ENCODE measurements at places on chromosomes 6 and 20.

- DNase-seq, result no peak
Measured at GRCh38 chr6:30985490-30985889, 2.0 kb downstream of the MUC21 start.

DNA sequence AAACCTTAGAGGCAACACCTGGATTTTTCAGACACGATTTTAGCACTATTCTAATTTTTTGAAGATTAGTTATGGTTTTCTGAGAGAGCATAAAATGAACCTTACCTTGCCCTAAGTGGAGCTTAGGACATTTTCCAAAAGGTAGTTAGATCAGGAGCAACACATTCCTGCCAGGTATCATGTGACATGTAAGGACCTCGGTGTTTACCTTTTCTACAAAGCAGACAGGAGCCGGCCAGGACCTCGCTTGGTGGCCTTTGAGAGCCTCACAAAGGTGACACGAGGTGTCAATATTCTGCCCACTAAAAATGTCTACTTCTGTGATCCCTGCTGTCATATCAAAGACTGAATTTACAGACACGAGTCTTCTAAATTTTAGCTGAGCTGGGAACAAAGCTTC, 174.9 kb downstream of the SMOC2 start:
- DNase-seq, result no peak

DNA sequence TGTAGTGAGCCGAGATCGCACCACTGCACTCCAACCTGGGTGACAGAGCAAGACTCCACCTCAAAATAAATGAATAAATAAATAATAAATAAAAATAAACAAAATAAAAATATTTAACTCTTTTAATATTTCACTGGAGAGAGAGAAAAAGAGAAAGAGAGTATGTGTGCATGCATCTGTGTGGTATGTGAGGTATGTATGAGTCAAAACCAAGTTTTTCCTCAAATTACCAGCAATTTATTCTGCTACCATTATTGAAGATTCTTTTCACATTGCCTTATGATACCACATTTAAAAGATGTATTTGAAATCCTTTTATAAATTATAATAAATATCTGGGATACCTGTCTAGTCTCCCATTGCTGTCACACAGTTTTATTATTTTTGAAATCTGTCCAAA, 122.1 kb downstream of the CD164 start:
- no peak for DNase-seq

DNA sequence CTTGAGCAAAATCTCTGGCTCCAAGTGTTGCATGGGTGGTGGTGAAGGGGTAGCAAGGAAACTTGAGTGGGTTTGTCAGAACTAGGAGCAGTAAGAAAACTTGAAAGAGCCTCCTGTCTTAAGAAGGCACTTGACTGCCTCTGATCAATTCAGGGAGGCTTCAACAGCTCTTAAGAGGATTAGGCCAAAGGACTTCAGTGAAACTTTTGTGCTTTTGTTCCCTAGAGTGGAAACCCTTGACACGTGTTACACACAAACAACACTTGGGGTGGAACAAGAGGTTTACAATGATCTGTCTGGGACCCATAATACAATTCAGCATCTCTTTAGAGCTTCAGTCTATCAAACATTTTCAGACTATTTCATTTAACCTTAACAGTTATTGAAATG, 80.1 kb upstream of the ARMC2 start:
- no peak for DNase-seq

- DNase-seq, result no peak
Measured at GRCh38 chr6:10418862-10419748, 4.2 kb upstream of the TFAP2A start.

DNA sequence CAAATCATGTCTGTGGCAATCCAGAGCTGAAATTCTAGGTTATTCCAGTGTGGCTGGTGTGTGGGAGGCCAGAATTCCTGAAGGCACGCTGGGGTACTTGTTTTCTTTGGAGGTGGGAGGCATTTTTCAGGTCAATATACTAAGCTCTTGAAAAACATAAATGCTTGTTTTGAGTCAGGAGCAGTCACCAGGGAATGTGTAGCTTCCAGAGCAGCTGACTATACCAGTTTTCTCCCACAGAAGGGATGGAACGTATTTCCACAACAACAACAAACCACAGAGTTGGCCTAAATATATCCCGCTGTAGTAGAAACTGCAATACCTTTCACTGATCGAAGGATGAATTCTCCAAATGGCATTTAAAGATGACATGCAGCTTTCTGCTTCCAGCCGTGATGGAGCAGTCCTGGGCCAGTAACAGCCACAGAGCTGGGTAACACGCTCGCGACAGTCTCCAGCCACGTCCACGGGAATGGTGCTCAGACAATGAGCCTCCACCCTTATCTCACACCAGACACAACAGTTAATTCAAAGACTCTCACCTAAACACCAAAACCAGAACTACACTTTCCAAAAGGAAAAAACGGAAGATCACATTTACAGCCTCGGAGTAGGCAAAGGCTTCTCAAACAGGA, 23.2 kb downstream of the CHRNA4 start:
- no peak for DNase-seq

- peak; percentile 49 for DNase-seq
Measured at GRCh38 chr6:2764610-2765165, 505 bp upstream of the WRNIP1 start.

- DNase-seq, result no peak
Measured at GRCh38 chr6:164286011-164286410, 871.5 kb downstream of the QKI start.

GRCh38 chr20:25043499-25044260, 14.3 kb downstream of the ACSS1 start:
- DNase-seq, result no peak

- no peak for DNase-seq
Measured at GRCh38 chr6:8277769-8278168, 157.6 kb downstream of the SLC35B3 start.

DNA sequence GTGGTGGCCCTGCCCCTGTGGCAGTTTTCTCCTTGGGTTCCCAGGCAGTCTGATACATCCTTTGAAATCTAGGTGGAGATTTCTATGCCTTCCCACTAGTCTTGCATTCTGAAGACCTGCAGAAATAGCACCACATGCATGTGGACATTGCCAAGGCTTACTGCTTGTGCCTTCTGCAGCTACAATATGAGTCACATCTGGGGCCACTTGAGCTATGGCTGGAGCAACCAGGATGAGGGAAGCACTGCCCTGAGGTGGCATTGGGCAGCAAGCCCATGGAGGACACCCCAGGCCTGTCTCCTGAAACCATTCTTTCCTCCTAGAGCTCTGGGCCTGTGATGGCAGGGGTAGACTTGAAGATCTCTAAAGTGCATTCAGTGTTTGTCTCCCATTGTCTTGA, 15.7 kb upstream of the HLA-DQB2 start:
- DNase-seq, result no peak

DNA sequence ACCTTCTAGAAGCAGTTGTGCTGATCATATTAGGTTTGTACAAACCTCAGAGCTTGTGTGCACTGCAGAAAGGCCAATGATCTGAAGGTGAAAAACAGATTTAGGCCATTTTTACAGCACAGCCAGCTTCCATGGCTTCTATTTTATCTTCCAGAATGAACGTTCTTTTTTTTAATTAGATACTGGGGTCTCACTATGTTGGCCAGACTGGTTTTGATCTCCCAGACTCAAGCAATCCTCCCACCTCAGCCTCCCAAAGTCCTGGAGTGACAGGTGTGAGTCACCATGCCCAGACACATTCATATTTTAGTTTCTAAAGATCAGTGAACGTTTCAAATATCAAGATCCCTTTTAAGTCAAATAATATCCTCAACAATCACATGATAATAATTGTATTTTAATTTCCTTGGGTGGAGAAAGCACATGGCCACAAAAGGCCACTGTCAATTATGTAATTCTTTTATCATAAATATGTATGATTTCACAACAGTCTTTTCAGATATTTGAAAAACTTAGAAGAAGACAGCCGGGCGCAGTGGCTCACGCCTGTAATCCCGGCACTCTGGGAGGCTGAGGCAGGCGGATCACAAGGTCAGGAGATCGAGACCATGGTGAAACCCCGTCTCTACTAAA, 326.7 kb upstream of the JARID2 start:
- no peak for DNase-seq

DNA sequence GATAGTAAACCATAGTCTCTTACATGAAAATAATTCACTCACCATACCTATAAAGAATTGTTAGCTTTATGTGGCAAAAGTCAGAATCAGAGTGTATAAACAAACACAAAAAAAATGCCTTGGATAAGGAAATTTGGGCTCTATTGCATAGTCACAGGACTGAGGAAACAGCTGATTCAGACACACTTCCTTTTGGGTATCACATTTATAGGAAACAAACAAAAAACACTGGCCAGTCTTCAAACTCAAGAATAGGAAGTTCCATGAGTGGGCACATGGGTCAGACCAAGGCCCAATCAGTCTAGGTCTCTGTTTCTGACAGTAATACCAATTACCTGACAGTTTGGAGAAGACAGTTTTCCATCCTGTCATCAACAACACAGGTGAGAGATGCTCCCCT, 8.0 kb downstream of the SLC18B1 start:
- no peak for DNase-seq

GRCh38 chr20:53872561-53873229, 197.7 kb downstream of the BCAS1 start:
- DNase-seq, result no peak

GRCh38 chr6:11732036-11732631, 46.5 kb downstream of the ADTRP start:
- DNase-seq, result peak; percentile 35

GRCh38 chr6:140538926-140539325, 1164.5 kb upstream of the CITED2 start:
- no peak for DNase-seq

DNA sequence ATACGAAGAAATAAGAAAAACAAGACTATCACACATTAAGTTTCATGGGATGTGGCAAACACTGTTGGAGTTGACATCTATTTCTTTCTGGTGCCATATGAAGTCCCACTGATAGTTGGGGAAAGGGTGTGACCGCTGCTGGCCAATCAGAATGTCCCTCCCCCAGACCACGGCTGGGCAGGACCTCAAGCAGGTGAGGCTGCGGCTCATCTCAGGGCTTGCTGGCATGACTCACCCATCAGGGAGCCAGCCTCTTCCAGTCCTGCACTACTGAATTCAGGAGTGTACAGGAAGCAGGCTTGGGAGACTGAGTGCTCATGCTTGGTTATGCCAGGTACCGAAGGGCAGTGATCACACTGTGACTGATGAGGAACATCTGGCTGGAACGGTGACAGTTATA, 18.9 kb downstream of the PREP start:
- DNase-seq, result no peak

DNA sequence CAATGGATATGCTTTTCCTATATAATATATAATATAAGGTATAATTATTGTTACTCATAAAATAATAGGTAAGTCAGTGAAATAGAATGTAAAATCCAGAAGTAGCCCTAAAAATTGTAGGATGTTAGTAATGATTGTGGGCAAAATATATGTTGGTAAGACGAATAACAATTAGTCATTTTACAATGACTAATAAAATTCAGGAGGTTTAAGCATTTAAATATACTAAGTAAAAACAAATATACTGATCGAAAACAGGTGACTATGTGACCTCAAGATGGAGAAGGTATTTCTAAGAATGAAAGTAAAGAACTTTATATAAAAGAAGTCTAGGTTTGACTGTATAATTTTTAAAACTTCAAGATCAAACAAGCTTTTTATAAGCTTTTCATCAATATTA, 28.9 kb downstream of the FUCA2 start:
- no peak for DNase-seq

DNA sequence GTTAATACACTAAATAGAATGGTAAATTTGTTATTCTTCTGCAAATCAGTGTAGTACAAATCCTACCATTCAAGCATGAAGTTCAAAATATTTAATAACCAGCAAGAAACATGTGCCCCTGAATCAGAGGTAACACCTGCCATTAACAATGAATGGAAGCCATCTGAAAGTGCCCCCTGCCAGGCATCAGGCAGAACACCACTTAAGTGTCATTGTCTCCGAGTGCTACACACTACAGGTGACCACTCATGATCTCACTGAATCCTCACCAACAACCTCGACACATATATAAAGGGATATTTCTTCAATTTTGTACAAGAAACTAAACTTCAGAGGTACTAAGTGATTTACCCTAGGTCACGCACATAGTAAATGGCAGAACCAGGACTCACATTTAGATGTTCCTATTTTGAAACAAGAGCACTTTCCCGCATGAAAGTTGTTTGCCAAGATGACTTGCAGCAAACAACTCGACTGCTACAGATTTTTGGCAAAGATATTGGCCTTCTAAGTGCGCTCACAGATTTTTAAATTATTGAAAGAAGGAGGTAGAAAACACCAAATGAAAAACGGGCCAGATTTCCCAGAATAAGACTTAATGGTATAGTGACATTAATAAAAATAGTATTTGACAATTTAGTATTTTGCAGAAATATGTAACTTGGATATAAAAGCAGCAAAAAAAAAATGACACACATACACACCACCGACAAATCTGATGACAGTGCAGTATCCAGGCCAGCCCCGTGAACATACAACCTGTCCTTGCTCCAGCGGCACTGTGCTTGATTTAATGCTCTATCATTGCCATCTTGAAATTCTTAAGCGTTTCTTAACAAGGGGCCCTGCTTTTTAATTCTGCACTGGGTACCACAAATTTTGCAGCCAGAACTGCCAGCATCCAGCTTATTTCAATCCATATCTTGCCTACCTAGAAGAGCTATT, 274.5 kb downstream of the ALDH8A1 start:
- DNase-seq, result no peak

DNA sequence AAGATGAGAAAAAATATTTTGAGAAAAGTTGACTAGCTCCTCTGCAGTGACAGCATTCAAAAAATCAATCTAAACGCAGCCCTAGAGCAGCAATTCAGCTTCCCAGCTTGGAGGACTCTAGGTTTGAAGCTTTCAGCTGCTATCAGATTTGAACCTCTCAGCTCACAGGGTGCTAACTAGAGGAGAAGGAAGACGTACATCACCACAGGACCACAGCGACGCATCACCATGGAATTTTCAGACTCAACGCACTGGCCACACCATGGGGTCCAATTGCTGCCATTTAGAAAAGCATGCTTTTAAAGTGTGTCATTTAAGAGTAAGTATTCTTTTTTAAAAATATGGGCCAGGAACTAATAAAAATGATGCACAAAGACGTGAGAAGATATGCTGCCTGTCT, 45.0 kb upstream of the FUCA2 start:
- no peak for DNase-seq

DNA sequence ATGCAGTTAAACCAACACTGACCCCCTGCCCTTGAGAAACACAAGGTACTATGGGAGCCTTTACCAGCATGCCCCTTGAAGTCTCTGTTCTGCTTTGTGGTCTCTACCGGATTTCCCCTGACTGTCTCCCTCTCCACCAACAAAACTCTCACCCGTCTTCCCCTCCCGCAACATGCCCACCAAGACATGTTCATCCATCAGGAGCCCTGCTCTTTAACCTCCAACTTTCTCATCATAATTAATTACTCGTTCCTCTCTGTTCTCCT, 1.1 kb downstream of the ZNF165 start:
- peak; percentile 3 for DNase-seq

DNA sequence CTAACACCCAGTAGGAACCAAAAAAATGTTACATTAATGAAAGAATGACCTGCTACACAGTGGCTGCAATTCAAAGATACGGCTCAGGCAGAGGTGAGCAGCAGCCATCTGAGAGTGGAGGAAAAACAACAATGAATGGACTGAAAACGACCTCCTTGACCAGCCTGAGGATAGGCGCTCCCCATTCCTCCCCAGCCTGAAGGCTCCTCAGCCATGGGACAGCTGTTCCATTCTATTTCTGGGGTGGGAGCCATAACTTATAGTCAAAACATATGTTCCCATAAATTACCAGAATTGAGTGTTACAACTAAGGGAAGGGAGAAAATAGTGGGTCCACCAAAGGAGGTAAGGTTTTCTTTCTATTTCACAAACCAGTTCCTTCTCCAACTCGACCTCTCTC, 27.2 kb downstream of the FYN start:
- DNase-seq, result no peak

All from activated CD4-positive, alpha-beta T cell treated with anti-CD3 and anti-CD28 coated beads, Interleukin-2, amount 50 U/mL, for 24 hours (primary cell).